ENCODE measurements at places on chromosomes 11 and 22. TPM values are rescaled to one million over a fixed set of nuclear protein-coding genes. Genes with fewer than 3 reads are reported as not detected.

- no peak for DNase-seq
These were observed 85.0 kb downstream of the ALX4 start for GRCh38 chr11:44224867-44225501.

DNA sequence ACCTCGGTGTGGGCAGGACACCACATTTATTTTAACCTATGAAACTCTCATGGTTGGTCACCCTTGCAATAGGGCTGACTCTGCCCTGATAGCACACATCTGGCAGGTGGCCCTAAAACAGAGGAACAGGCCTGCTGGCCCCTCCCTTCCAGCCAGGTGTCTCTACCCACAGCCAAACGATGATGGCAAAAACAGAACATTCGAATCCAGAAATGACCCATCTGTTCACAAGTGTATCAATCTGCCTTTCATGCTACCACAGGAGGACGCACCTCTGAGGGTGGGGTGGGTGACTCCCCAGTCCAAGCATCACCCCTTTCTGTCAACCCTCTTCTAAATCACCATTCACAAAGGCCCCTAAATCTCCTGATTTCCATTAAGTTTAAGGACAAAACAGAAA, 118.1 kb downstream of the ETS1 start:
- DNase-seq, result no peak

Gene FAM180B
- total RNA-seq, result not detected

DNA sequence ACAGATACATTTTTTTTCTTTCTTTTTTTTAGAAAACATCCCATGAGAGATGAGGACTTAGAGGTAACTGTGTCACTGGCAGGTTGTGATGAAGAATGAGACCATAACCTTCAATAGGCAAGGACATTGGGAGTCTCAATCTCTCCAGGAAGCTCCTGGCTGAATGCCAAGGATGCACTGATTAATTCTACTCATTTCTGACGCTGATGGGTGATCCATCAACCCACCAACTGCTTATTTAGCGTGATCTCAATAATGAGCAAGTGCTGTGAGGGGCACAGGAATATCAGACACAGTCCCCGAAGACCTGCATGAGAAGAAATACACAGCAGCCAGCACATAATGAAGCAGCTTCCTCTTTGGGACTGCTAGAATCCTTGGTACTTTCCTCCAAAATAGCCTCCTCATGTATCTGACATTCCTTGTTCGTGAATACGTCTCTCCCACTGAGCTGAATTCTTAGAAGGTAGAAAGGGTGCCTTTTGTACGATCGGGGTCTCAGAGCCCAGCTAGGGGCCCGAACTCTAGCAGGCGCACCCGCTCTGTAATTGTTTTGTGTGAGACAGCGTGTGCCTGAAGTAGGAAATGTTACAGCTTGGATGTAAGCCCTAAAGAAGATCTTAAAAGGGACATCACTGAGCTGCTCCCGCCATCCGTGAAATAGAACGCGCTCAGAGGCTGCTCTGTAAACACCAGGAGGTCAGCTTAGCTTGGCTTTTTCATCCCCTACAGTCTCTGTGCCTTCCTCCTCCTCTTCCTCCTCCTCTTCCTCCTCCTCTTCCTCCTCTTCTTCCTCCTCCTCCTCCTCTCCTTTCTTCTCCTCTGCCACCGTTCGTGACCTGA, 7.2 kb downstream of the CLMP start:
- no peak for DNase-seq

DNA sequence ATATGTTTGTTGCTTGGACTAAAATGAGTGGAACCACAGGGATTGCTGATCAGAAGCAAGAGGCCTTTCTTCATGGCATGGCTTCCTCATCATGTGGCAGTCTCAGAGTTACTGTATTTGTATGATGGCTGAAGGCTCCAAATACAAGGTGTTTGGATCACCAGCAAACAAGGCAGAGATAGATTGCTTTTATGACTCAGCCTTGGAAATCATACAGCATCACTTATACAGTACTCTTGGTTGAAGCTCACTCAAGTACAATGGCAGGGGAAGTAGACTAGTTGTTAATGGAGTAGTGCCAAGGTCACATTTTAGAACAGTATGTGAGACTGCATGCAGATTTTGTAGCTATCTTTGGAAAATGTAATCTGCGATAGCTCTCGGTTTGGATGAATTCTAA, 16.6 kb downstream of the CAPRIN1 start:
- DNase-seq, result peak; percentile 94

Gene C11orf97
- not detected for total RNA-seq

Gene PCSK7
- 31.1 TPM for total RNA-seq

GRCh38 chr11:57213342-57214097, 23.5 kb downstream of the APLNR start:
- peak; percentile 83 for DNase-seq

GRCh38 chr22:42969348-42969975, 45.5 kb downstream of the PACSIN2 start:
- no peak for DNase-seq

DNA sequence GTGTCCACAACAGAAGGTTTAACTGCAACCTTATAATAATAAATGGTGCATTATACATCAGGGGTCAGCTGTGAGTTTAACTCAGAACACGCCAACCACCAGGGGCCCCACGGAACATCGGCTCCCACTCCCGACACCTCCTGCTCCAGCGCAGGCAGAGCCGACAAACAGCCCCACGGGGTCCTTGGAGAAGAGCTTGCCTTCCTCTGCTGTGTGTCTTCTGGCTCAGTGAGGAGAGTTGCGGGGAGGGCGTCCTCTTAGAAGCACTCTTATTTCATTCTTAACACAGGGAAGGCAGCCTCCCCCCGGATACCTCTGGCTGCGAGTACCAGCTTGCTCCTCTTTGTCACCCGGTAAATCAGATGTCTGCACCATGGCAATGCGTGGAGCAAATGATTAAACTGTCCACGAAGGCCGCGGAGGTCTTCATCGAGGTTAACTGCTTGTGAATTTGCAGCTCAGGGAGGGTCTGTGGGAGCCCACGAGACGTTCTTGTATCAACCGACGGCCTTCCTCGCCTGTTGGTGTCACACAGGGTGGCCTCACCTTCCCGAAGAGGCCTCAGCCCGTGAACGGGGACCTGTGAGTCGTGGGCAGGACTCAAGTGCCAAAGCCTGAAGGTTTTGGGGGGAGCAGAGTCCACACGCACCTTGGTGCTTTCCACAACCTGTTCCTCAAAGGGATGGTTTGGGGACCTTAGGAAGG, 464.0 kb downstream of the BRD1 start:
- DNase-seq, result no peak

- no peak for DNase-seq
These were observed 22.4 kb upstream of the SC5D start for GRCh38 chr11:121270001-121270678.

DNA sequence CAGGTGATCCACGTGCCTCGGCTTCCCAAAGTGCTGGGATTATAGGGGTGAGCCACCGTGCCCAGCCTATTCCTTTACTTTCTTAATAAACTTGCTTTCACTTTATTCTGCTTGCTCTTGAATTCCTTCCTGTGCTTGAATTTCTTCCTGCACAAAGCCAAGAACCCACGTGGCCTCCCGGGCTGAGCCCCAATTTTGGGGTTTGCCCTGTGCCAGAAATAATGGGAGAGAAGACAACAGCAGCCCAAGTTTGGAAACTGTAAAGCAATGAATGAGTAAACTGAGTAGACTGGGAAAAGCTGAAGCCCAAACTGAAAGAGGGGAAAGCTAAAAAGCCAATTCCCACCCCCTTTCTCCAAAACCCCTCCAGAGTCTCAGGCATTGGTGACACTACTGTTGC, 136.4 kb downstream of the NECTIN1 start:
- no peak for DNase-seq

Gene SCUBE2
- 1.5 TPM for total RNA-seq

- no peak for DNase-seq
These were observed 11.6 kb downstream of the SLC37A2 start for GRCh38 chr11:125074511-125075241.

- DNase-seq, result no peak
These were observed 35.2 kb upstream of the SCUBE2 start for GRCh38 chr11:9126636-9127035.

DNA sequence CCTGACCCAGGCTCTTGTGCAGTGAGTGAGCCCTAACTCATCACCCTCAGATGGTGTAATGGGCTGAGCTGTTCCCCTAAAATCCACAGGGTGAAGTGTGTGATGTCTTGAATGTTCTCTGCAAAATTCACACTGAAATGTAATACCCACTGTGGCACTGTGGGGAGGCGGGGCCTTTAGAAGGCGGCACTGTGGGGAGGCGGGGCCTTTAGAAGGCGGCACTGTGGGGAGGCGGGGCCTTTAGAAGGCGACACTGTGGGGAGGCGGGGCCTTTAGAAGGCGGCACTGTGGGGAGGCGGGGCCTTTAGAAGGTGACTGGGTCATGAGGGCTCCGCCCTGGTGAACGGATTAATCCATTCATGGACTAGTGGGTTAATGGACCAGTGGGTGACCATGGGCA, 33.0 kb downstream of the CHID1 start:
- DNase-seq, result no peak

Gene KIF18A
- total RNA-seq, result 8.7 TPM

Gene SEPTIN3
- total RNA-seq, result under 0.01 TPM

Gene OR4D5
- total RNA-seq, result not detected

- DNase-seq, result no peak
These were observed 22.8 kb downstream of the USP35 start for GRCh38 chr11:78211565-78211964.

- no peak for DNase-seq
These were observed 41.2 kb upstream of the ALX4 start for GRCh38 chr11:44351006-44351660.

Gene MS4A15
- total RNA-seq, result under 0.01 TPM

DNA sequence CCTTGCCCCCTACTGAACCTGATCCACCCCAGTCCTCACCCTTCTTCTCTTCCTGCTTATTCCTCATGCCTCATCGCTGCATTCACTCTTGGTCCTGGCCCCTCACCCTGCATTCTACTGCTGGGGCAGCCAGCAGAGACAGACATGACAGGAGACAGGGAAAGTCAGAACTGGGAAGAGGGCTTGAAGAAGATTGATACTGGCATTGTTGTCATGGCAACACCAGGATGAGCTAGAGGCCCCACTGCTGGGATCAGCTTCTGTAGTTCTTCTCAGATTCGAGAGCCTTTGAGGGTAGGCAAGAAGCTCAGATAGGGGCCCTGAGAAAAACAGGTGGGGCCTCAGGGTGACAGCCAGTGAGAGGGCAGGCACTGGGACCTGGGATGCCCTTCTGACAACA, 264.3 kb downstream of the MIAT start:
- no peak for DNase-seq

- DNase-seq, result no peak
These were observed 56.8 kb downstream of the SLC1A2 start for GRCh38 chr11:35362521-35362980.

GRCh38 chr11:113113801-113114704, 152.8 kb downstream of the NCAM1 start:
- no peak for DNase-seq

- DNase-seq, result no peak
These were observed 91.7 kb downstream of the PIWIL4 start for GRCh38 chr11:94658888-94659287.

Gene INS
- total RNA-seq, result not detected

Gene SLC39A13
- 70.5 TPM for total RNA-seq

DNA sequence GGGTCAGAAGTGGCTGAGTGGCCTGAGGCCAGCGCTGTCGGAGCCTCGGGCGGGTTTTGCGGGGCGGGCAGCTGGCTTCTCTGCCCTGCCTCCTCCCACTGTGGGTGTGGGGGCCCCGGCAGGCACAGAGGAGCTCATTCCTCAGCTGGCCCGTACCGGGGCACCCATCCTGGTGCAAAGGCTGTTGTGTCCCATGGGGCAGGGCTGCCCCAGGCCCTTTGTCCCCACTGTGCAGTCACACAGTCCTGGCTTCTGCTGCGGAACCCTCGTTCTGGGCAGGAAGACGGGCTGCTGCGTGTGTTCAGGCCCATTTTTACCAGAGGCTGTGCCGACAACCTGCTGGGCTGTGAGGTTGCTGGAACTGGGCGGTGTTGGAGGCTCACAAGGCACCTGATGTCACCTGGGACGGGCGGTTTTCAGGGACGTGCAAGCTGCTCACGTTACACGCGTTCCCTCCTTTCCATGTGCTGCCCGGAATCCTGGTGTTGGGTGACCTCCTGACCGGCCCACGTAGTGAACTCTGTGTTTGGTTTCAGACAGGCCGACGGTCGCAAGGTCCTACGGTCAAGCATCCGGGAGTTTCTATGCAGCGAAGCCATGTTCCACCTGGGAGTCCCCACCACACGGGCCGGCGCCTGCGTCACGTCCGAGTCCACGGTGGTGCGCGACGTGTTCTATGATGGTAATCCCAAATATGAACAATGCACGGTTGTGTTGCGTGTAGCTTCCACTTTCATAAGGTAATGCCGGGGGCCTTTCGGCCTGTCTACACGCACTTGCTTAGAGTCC, 5.2 kb downstream of the SELENOO start:
- DNase-seq, result no peak

DNA sequence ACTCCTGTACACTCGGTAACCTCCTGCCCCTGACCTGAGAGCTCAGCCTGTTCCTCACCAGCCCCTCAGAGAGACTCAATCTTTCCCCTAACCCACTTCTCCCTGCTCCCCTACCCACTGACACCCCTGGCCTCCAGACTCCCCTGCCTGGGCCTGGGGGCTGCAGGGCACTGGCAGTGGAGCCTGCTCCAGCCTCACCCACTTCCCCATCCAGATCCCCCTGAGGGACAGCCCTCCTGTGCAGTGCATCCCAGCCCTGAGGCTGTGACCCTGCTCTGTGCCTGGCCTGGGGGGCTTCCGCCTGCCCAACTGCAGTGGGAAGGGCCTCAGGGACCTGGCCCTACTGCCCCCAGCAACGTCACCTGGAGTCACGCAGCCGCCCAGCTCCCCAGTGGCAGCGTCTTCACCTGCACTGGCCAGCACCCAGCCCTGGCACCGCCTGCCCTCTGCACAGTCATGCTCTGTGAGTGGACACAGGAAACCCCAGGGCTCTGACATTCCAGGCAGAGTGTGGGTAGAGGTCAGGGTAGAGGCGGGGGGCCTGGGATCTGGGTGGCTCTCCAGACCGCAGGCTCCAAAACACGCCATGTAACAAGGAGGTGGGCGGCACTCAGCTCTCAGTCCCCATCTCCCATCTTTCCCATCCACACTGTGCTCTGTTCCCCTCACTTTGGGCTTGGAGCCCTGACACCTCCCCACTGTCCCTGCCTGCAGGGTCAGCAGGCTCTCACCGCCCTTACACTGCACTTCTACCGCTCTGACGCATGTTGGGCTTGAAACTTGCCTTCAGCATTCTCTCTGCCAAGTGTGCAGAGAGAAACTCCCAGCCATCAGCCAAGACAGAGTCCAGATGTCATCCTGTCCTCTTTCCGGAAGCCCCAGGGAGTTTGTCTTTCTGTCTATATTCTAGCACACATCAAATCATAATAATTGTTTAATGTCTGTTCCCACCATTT, 5.1 kb downstream of the VSIG10L2 start:
- DNase-seq, result no peak

All from dermis microvascular lymphatic vessel endothelial cell (primary cell).